ENCODE measurements at places on chromosomes 6 and 20.
A peak's percentile ranks its signal among the peaks of the same experiment; 100 is the strongest.

DNA sequence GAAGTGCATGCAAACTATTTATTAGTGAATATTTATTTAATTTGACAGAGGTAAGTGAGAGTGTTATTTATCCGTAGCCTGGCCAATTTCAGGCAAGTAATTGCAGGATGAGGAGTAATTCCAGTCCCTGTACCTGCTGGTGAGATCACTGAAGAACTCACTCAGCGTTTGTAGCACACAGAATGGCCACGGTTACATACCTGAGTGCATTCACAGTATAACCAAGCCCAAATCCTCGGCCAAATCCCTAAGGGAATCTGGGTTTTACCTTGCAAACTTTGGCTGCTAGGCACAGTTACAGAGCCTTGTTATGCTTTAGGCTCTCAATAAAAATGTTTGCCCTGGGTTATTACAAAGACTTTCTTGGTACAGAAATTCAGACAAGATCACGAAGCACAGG is 93.3 kb downstream of the KCNQ5 start:
- no peak for DNase-seq

GRCh38 chr6:11210386-11211138 is 21.9 kb downstream of the NEDD9 start:
- no peak for DNase-seq

GRCh38 chr20:60269573-60270162 is 311.4 kb downstream of the CDH26 start:
- DNase-seq = no peak

- no peak for DNase-seq
These were observed 930.6 kb downstream of the KIF16B start for GRCh38 chr20:15642676-15643075.

GRCh38 chr20:57150559-57150958 is 115.9 kb downstream of the BMP7 start:
- DNase-seq = no peak

DNA sequence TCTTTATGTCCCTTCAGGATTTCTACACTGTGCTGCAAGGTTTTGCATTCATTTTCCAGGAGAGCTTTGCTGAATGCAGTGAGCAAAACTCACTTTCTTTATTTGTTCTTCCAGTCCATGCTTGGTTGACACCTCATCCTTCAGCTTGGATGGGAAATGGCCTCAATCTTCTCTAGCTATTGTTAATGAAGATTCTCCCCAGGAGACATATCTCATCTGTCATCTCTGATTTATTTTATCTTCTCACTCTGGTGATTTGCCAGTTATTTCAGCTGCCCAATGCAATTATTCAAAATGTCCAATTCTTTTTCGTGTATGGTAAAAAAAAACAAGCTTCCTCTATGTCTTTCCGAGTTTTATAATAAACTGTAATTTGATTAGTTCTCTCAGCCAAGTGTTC is 77.9 kb upstream of the PAK5 start:
- DNase-seq = no peak

- no peak for DNase-seq
These were observed 150.4 kb downstream of the BTBD3 start for GRCh38 chr20:12068121-12068520.

DNA sequence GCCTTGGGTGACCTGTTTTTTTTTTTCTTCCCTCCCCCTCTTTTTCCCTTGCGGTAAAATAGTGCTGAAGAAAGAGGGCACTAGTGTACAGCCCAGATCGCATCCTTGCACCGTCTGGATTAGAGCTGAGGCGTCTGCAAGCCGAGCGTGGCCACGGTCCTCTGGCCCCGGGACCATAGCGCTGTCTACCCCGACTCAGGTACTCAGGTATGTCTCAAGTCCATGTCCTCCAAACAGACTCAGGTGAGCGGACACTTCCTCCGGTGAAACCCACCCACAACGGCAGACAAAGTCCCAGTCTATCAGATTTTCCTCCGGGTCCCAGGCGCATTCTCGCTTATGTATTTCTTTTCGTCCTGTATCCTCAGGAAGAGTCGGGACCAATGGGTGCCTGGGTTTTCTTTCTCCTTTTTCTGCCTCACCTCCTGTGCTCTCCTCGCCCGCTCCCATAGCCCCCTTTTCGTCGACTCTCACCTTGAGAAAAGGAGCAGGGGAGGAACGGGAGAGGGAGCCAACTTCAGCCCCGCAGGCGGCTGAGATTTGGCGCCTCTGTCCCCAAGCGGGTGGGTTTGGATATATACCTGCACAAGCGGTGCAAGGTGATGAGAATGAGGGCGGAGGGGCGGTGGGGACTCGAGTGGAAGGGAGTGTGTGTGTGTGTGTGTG is 1.1 kb upstream of the GRM1 start:
- peak; percentile 66 for DNase-seq

DNA sequence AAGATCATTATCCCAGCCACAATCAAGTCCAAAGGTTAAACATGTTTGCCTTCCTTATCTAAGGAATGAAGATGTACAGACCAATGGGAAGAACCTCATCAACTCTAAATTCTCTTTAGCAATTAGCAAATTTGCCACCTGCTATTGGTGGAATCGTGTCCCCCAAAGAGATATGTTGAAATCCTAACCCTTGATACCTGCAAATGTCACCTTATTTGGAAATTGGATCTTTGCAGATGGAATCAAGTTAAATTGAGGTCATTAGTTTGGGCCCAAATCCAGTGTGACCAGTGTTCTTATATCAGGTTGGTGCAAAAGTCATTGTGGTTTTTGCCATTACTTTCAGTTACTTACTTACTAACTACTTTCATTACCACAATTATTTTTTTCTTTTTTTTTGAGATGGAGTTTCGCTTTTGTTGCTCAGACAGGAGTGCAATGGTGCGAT is 31.3 kb downstream of the KLHL31 start:
- DNase-seq = no peak

GRCh38 chr20:54680872-54681619 is 205.7 kb downstream of the DOK5 start:
- peak; percentile 74 for DNase-seq

- DNase-seq = peak; percentile 44
These were observed 243.2 kb downstream of the ARID1B start for GRCh38 chr6:157020398-157020797.

GRCh38 chr6:74015427-74015826 is 319.4 kb downstream of the CD109 start:
- no peak for DNase-seq

- no peak for DNase-seq
These were observed 28.3 kb upstream of the SMIM29 start for GRCh38 chr6:34276881-34277762.

- no peak for DNase-seq
These were observed 924 bp downstream of the FAM162B start for GRCh38 chr6:116764629-116764960.

DNA sequence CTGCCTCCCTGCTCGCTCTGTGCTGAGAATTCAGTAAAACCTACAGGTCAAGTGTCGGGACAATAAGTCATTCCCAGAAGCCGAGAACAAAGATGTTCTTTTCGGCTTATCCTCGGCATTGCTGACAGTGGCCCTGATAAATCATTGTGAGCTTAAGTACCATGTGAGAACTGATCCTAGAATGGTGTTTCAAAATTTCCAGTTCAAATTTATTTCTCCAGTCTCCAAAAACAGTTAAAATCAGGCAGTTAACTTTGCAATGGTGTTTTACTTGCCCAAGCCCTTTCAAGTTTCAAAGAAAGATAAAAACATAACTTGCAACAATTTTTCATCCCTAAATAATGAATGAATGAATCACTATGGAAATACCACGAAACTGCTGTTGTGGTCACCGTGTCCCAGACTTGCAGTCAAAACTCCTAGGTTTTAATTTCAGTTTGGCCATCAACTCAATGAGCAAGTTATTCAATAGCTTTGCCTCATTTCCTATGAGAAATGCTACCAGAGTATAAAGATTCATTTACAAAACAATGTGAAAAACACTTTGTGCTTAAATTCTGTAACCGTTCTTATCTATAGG is 4.3 kb downstream of the ATP5F1E start:
- DNase-seq = no peak

DNA sequence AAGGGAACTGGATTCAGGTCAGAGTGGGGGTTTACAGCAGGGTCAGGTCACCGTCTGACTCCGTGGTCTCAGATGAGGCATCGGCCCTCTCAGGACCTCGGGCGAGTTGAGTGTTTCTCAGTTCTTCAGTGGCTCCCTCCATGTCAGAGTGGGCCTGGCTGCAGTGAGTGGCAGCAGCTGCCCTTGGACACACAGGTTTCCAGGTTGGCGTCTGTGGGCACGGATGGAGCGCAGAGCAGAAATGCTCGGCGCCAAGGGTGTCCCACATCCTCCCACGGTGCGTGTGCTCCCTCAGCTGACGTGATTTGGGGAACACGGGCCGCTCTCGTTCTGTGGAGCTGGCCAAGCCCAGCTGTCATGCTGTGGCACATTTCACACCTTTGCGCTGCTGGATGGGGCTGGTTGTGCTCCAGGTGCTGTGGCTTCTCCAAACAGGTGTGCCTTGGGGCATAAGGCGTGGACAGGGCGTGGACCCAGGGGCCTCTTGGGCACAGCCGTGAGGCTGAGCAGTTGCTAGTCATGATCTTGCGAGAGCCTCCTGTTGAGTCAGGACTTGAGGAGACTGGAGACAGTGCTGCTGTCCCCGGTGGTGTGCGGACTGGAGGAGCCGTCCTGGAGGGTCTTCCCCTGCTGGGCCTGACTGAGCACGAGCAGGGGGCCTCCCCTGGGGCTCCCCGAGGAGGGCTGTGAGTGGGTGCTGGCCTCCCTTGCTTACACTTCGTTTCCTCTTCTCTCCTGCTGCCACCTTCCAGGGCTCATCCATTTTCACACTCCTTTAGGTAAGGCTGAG is 9.5 kb upstream of the DNAJC5 start:
- no peak for DNase-seq

DNA sequence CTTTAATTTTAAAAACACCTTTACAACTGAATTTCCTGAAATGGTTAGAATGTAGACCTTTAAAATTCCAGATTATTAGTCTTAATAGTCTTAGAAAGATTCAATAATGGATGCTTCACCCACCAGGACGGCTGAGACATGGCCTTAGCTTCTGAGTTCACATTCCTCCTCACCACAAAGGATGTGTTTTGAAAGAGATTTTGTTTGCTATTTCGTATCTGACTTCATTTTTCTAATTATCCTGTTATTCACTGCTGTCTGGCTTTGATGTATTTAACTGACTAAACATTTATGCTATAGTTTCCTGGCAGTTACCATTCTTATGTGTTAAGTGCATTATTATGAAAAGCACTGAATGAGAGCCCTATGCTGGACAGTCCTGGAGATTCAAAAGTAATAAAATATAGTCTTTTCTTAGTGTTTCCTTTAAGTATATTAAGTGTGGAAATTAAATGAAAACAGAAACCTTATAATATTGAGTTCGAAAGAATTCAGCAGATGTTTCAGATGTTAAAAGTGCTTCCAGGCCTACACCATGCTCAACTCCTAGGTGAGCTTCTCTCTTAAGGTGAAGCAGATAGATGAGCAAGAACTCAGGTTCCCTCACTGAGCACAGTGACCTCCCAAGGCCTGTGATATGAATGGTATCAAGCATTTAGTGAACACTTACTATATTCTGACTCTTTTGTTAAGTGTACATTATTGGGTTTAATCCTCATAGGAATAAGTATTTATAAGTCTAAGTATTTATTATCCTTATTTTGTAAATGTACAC is 40.3 kb downstream of the MAP3K4 start:
- no peak for DNase-seq

DNA sequence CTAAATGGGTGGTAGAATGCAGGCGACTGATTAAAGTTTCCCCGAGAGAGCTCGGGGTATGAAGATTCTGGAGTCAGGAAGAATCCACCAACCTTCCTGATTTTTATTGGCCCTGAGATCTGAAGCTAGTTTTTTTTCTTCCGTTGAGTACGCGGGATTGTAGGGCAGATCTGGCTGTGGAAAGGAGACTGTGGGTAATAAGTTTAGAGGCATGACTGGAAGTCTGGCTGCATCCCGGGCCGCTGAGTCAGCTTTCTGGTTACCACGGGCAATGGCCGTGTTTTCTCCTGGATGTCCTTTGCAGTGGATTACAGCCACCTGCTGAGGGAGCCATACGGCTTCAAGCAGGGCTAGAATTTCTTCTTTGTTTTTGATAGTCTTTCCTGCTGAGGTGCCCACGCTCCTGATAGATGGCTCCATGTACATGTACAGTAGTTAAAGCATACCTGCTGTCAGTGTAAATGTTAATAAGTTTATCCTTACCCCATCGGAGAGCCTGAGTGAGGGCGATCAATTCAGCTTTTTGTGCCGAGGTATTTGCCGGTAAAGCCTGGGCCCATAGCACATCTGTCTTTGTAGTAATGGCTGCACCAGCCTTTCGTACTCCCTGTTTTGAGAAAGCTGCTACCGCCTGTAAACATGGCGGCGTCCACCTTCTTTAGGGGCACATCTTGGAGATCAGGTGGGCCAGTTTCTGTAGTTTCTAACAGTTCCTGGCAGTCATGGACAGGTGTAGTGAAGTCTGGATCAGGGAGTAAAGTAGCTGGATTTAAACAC is 154.0 kb downstream of the TRIM27 start:
- peak; percentile 6 for DNase-seq

DNA sequence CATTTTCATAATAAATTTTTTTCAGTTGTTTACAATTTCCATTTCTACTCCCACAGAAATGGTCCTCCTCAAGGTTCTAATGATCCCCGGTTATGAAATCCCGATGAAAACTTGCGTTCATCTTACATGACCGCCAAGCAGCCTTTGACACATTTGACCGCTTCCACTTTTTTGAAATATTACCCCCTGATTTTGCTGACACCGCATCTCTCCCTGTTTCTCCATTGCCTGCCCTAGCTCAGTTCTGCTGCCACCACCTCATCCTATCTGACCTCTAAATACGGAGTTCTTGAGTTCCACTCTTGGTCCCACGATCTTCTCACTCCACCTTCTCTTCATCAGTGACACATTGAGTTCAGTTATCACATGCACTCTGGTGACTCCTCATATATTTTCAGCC is 74.1 kb downstream of the SLC35B3 start:
- DNase-seq = no peak

DNA sequence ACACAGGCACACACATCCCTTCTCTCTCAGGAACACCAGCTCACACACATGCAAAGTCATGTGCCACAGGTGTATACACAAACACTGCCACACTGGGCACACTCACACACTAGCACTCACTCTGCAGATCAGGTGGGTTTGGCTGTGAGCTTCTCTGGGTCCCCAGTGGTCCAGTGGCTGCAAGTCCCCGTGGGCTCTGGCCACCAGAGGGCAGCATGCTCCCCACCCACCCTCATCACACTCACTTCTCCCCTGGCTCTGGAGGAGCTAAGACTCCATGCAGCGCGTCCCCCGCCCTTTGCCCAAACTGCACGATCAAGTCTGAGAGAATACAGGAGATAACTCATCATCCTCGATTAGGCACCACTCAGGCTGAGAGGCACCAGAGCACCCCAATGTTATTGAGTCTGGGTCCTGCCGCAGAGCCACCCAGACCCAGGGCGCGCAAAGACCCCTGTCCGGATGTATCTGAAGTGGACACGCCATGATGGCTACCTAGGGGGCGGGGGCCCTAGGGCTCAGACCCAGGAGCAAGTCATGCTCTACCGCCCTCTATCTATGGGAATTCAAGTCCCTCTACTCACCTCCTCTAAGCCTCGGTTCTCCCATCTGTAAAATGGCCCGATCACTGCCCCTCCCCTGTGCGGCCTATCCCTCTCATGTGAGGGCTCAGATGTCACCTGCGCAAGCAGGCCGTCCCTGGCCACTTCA is 90.5 kb downstream of the GRM4 start:
- peak; percentile 75 for DNase-seq
